AG08395 (cell line): ENCODE measurements at places on chromosomes 16 and 17.

DNA sequence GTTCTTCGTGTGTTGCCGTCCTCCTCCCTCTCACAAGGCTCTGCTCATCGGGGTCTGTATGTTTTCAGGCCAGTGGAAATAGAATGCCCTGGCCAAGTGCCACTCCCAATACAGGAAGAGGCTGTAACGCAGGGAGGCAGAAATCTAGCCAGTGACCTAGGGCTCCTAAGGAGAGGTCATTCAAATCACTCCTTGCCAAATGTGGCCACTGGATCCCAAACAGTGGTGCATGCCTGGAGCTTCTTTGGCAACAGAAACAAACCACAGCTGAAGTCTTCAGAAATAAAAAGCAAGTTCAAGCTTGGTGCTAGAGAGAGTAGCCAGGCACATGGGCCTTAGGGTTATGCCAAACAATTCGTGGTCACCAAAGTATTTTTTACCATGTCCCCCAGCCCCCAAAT is 66.1 kb downstream of the SMG6 start:
- no peak for DNase-seq

DNA sequence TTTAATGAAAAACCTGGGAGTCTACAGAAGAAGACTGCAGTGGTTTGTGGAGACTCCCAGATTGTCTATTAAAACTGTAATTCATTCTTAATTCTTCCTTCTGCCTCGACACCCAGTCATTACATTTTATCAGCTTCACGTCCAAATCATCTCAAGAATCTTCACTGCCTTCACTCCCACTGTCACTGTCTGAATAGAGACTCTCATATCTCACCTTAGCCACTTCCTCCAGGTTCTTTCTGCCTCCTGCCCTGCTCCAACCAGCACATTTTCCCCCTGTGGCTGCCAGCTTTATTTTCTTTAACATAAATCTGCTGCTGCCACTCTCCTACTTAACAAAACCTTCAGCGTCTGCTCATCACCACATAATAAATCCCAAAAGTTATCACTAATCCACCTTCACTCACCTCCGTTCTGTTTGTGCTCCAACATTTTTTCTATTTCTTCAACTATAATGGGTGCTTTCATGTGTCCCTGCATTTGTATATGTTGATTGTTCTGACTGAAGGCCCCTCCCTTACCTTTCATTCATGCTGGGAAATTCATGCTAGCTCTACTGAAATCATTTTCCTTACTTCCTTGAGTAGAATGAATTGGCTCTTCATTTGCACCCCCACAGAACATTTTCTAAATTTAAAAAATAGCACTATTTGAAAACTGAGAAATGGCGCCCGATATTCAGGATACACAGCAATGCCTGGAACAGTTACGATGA is 38.9 kb downstream of the KCNJ2 start:
- no peak for DNase-seq

GRCh38 chr17:45307290-45308015 is 9.4 kb downstream of the MAP3K14 start:
- DNase-seq: peak; percentile 80

GRCh38 chr17:50495918-50496317 is 12.3 kb upstream of the MYCBPAP start:
- no peak for DNase-seq

DNA sequence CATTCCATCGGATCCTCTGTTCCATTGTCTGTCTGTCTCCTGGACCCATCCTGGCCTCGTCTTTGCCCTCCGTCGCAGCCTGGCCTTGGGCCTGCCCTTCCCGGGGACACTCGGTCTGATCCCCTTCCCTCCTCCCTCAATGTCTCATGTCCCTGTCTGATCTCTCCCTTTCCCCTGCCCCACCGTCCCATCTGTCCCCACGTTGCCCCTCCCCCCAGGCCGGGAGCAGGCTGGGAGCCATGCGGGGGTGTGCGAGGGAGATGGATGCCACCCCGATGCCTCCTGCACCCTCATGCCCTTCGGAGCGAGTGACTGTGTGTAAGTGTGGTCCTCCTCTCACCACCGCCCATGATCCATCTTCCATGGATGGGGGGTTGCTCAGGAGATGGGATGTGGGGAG is 5.3 kb upstream of the ATP2A1 start:
- DNase-seq: no peak

- DNase-seq: no peak
Observed at GRCh38 chr17:18009609-18010420, 29.2 kb downstream of the ATPAF2 start.

GRCh38 chr16:31267332-31268032 is 7.7 kb downstream of the ITGAM start:
- no peak for DNase-seq
